Transverse colon (tissue), 4 donors: ENCODE measurements at places on chromosomes 11 and 22. TPM values are rescaled to one million over a fixed set of nuclear protein-coding genes. Genes with fewer than 3 reads are reported as not detected.

- H3K27me3 ChIP-seq = no peaks in the 10 kb centered on the region
- H3K27ac ChIP-seq = no peak overlapping the region
- no peak for DNase-seq
- H3K4me3 ChIP-seq = no peak overlapping the region
- peaks cover 25% of the 10 kb centered on the region for H3K36me3 ChIP-seq
Measured at GRCh38 chr11:65209711-65210360, 28.1 kb downstream of the CAPN1 start.

DNA sequence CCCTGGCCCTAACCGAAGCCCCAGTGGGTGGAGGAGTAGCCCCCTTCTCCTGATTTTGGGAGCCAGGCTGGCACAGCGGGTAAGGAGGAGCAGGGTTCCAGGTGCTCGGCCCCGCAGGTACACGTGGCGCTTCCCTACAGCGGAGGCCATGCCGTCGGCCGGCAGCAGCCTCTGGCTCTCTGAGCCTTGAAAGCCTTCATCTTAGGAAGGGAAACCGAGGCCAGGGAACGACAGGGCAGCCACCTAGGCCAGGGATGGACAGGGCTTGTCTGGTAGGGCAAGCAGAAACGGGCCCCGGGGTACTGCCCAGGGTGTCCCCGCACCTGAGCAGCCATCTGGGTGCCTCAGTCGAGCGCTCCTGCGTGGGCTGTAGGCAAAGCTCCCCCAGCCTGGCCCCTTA, 28.7 kb downstream of the MOB2 start:
- no peak for DNase-seq
- H3K4me1 ChIP-seq = peaks cover 16% of the 10 kb centered on the region
- peak overlapping the region; percentile 83 for H3K27ac ChIP-seq
- no peaks in the 10 kb centered on the region for H3K36me3 ChIP-seq
- H3K27me3 ChIP-seq = peaks cover under 1% of the 10 kb centered on the region
- H3K4me3 ChIP-seq = no peak overlapping the region

Gene OR5AR1
- total RNA-seq = not detected

- H3K27ac ChIP-seq = peak overlapping the region; percentile 34
- no peaks in the 10 kb centered on the region for H3K36me3 ChIP-seq
- H3K27me3 ChIP-seq = no peaks in the 10 kb centered on the region
- H3K4me3 ChIP-seq = no peak overlapping the region
- peaks cover 4% of the 10 kb centered on the region for H3K4me1 ChIP-seq
Measured at GRCh38 chr11:26905368-26905767, 88.5 kb upstream of the FIBIN start.

DNA sequence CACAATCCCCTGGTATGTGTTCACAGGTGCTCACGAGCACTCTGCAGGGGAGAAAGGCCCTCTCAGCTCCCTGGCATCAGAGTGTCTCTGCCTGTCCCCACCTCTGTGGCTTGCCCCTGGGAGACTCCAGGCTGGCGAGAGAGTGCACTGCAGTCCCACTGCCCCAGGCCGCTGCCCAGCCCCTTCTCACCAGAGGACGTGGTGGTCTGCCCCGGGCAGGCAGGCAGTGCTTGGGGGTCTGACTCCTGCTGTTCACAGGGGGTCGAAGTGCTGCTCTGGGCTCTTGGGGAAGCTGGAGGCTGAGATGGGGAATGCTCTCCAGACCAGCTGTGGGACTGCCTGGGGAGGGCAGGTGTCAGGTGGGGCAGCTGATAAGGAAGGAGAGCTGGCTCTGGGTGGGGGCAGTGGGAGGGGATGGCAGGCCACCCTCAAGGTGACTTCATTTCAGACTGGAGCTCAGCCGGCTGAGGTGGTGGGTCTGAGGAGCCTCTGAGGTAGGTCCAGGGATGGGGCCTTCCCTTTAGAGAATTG, 151.0 kb upstream of the B3GAT1 start:
- no peaks in the 10 kb centered on the region for H3K4me1 ChIP-seq
- no peak overlapping the region for H3K27ac ChIP-seq
- no peak for DNase-seq
- no peak overlapping the region for H3K4me3 ChIP-seq

Gene BATF2
- total RNA-seq = 12.3 TPM

DNA sequence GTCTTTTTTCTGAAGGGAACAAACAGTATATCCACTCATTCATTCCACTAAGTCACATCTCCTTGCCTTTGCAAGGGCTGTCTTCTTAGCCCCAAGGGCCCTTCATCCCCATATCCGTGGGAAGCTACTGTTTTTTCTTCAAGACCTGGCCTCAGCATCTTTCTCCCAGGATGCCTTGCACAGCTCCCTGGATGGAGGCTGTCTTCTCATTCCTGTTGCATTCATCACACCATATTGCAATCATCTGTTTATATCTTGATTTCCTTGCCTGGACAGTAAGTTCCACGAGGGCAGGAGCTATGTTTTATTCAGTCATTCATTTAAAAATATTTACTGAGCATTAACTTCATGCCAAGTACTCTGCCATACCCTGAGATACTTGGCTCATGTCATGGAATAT, 29.3 kb upstream of the NECTIN1 start:
- no peak overlapping the region for H3K4me3 ChIP-seq
- no peaks in the 10 kb centered on the region for H3K36me3 ChIP-seq
- no peak for DNase-seq
- no peaks in the 10 kb centered on the region for H3K27me3 ChIP-seq
- peaks cover under 1% of the 10 kb centered on the region for H3K4me1 ChIP-seq

DNA sequence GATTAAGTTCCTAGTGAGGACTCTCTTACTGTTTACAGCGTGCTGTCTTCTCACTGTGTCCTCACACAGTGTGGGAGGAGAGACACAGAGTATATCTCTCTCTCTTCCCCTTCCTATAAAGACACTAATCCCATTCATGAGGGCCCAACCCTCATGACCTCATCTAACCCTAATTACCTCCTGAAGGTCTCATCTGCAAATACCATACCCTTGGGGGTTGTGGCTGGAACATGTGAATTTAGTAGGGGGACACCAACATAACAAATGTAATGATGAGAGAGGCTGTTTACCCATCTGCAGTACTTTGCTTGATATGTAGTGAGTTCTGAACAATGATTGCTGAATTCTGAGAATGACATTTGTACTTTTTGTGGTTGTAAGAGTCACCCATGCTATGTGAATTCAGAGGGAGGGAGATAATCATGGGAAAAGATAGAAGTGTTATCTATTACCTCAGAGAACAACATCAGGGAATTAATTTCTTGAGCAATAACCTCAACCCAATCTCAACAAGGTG, 4.9 kb upstream of the OR52W1 start:
- no peaks in the 10 kb centered on the region for H3K4me1 ChIP-seq
- H3K27me3 ChIP-seq = no peaks in the 10 kb centered on the region
- no peak overlapping the region for H3K4me3 ChIP-seq
- H3K27ac ChIP-seq = no peak overlapping the region
- no peak for DNase-seq

GRCh38 chr22:45251825-45252224, 11.1 kb upstream of the KIAA0930 start:
- peaks cover 3% of the 10 kb centered on the region for H3K4me1 ChIP-seq
- DNase-seq = no peak
- no peaks in the 10 kb centered on the region for H3K27me3 ChIP-seq
- no peak overlapping the region for H3K27ac ChIP-seq

DNA sequence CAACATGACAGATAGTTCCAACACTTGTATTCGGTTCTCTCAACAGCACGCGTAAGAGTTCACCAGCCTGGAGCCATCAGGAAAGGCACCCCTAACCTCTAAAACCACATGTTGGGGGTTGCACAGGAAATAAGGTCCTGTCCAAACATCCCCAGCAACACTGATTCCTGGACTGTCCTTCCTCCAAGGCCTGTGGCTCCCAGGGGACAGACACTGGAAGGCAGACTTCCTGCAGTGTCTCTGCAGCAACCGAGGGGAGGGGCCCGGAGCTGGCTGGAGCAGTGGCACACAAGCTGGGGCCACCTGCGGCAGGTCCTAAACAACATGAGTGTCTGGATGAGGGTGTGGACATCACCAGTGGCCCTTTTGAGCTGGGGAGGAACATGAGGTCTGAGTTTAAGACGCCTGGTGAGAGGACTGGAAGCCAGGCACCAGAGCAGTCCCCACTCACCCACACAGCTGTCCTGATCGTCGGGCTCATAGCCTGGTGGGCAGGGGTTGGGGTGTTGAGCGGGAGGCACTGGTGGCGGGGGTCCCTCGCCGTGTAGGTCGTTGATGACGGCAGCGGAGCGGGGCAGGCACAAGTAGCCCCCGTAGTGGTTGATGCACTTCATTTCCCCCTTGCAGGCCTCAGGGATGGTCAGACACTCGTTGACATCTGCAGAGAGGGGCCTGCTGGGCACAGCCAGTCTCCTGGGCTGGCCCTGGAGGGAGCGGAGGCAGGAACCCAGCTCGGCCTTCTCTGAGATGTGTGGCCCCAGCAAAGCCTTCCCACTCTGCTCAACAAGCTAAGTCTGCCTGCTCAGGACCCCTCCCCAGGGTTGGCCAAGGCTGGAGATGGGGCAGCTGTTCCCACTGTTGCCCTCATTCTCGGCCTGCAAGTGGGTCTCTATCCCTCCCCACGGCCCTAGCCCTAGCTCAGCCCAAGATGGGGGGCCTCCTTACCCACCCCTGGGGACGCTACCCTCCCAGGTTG, 1.6 kb downstream of the EFEMP2 start:
- no peaks in the 10 kb centered on the region for H3K36me3 ChIP-seq
- H3K27ac ChIP-seq = peak overlapping the region; percentile 92
- no peaks in the 10 kb centered on the region for H3K27me3 ChIP-seq
- no peak for DNase-seq

DNA sequence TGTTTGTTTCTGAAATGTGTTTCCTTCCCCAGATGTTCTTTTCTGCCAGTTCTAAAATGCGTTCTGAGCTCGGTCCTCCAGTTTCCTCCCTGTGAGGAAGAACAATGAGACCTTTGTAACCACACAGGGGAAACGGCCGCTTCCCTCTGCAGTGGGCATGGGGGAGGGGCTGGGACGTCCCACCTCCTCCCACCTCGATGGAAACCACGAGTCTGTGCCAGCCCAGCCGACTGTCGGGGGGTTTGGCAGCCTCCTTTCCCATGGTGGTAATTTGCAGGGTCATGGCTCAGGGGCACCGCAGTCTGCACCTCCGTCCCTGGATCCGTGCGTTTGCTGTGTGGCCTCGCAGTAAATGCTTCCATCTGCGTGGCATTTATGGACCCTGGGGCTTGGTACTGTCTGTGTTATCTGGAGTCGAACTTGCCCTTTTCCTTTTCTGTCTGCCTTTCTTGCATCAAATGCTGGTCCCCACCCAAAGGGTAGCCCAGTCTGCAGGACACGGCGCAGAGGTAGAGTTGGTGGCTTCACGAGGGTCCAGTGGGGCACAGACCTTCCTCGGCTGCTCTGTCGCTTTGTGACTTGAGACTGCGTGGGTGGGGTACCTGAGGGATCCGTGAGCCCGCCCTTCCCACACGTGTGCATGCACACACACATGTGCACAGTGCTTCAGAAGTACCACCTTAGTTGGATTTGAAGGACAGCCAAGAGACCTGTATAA, 16.1 kb downstream of the LRP5 start:
- H3K27me3 ChIP-seq = no peaks in the 10 kb centered on the region
- peaks cover 74% of the 10 kb centered on the region for H3K4me1 ChIP-seq
- H3K36me3 ChIP-seq = no peaks in the 10 kb centered on the region
- peak overlapping the region; percentile 44 for H3K27ac ChIP-seq
- DNase-seq = peak; percentile 70
- no peak overlapping the region for H3K4me3 ChIP-seq

DNA sequence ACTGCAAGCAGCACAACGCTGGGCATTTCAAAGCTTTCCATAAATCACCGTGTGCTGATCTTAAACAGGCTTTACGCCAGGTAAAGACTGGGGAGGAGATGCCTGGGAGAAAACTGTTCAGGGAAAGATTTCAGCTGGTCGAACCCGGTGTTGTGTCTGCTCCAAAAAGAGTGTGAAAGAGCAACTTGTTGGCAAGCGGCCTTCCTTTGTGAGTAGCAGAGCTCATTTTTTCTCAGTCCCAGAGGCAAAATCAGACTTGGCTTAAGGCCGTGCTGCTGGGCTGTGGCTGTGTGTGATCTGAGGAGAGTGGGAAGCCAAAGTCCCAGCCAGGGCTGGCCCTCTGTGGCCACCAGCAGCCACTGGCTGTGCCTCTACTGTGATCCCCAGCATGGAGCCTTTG, 75.7 kb upstream of the E2F8 start:
- H3K4me3 ChIP-seq = no peak overlapping the region
- H3K27ac ChIP-seq = no peak overlapping the region
- no peak for DNase-seq
- H3K36me3 ChIP-seq = no peaks in the 10 kb centered on the region
- no peaks in the 10 kb centered on the region for H3K27me3 ChIP-seq
- H3K4me1 ChIP-seq = peaks cover 7% of the 10 kb centered on the region

- H3K4me1 ChIP-seq = no peaks in the 10 kb centered on the region
- no peak overlapping the region for H3K4me3 ChIP-seq
- H3K27me3 ChIP-seq = no peaks in the 10 kb centered on the region
- no peak overlapping the region for H3K27ac ChIP-seq
- no peaks in the 10 kb centered on the region for H3K36me3 ChIP-seq
- no peak for DNase-seq
Measured at GRCh38 chr11:132587716-132588115, 944.6 kb downstream of the OPCML start.

DNA sequence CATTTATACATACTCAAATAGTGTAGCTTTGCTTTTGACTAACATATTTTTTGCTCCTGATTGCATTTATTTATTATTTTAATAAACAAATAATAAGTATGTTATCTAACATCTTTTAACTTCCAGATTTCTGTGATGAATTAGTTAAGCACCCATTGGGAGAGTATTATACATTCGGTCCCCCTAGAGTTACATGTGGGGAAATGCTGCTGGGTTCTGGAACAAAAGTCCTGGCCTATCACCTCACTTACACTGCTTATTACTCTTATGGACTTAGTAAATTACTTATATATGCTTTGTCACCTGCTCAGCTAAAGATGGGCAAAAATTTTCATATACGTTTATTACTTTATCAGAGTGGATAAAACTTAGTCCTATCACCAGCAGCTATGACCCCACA, 1163.0 kb downstream of the FAM181B start:
- no peaks in the 10 kb centered on the region for H3K27me3 ChIP-seq
- H3K27ac ChIP-seq = no peak overlapping the region
- no peaks in the 10 kb centered on the region for H3K36me3 ChIP-seq
- no peak overlapping the region for H3K4me3 ChIP-seq
- DNase-seq = no peak
- no peaks in the 10 kb centered on the region for H3K4me1 ChIP-seq

Gene MMP12
- total RNA-seq = 4.9 TPM

DNA sequence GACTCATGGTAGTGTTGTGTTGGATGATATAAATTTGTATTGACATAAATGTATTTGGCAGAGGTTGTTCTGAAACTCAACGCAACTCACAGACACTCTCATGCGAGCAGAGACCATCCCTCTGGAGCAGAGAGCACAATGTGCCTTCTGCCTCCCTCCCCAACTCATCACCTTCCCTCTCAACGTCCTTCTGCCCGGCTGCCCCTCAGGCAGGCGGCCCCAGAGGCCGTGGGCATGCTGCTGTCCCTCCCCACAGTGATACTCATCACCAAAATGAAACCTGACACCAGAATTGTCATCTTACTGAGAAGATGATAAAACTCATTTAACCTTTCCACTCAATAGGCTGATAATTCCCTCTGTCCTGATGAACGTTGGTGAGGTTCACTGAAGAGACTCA, 260.6 kb downstream of the ETS1 start:
- H3K4me3 ChIP-seq = no peak overlapping the region
- H3K27me3 ChIP-seq = no peaks in the 10 kb centered on the region
- H3K4me1 ChIP-seq = peaks cover 8% of the 10 kb centered on the region
- no peaks in the 10 kb centered on the region for H3K36me3 ChIP-seq
- no peak overlapping the region for H3K27ac ChIP-seq
